ENCODE measurements at places on chromosomes 5 and 9. TPM values are rescaled to one million over a fixed set of nuclear protein-coding genes. Genes with fewer than 3 reads are reported as not detected.

DNA sequence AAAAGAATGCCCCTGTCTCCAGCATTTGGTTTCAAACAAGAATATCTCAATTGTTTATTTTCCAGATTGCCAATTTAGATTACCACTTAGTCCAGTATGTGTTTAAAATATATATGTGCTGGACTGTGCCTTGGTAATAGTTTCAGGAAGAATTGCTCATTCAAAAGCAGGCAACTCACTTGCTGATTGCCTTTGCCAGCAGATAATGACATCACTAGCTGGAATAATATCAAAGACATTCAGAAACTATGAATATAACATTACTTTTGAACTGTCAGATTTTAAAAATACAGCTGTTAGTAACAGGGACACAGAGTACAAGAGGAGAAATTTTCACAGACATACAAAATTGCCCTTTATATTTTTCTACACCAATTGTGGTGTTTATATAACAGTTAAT lies 96.0 kb upstream of the ITGA2 start:
- DNase-seq = peak; percentile 23

DNA sequence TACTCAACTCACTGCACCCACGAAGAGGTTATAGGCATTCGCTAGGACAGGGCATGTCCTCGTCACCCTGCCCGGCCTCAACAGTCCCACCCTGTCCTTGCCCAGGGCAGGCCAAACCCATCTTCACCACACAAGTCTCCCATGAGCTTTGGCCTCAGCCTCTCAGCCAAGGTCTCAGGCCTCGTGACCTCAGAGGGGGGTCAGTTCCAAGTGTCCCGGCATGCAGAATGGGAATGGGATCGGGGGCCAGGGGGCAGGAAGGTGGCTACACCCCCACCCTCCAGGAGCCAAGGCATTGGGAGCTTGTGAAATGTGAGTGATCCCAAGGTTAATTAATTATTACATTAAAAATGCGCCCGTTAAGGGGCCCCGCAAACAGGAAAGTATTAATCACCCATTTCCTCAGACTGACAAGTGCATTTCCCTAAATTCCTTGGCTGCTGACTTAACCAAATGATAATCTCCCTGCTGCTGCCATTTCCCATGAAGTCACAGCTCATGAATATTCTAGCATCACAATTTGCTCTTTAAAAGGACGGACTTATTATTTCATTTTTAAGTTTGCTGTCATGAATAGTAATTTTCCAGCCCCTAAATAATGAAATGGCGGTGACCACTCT lies 8.0 kb upstream of the UBAC1 start:
- DNase-seq = no peak

GRCh38 chr5:167684251-167684650 lies 607.2 kb upstream of the WWC1 start:
- DNase-seq = peak; percentile 43

DNA sequence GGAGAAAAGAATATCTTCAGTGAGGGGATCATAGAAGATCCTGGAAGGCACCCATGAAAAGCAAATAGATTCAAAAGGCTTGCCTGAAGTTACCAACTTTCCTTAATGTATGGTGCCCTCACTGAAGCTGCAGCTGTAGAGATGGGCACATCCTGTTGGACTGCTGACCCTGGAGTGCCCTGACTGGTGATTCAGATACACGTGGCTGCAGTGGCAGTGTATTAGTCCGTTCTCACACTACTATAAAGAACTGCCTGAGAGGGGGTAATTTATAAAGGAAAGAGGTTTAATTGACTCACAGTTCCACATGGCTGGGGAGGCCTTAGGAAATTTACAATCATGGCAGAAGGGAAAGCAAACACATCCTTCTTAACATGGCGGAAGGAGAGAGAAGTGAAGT lies 80.3 kb downstream of the OSMR start:
- no peak for DNase-seq

GRCh38 chr5:64884541-64884940 lies 115.8 kb downstream of the CWC27 start:
- no peak for DNase-seq

DNA sequence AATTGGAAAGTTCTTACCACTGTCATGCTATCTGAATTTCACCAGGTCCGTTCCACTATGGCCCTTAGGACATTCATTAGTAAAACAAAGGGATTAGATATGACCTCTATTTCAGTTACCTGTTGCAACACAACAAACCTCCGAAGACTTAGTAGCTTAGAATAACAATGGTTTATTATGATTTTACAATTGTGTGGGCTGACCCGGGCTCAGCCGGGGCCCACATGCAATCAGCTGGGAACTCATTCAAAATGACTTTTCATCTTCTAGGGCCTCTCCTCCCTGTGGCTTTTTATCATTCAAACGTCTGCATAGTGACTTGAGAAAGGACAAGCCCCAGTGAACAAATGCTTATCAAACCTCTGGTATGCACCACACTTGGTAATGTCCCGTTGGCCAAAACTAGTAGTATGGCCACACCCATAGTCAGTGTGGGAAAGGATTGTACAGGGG lies 2.3 kb upstream of the FBXW11 start:
- no peak for DNase-seq

GRCh38 chr5:82183828-82184227 lies 94.3 kb downstream of the RPS23 start:
- peak; percentile 48 for DNase-seq

DNA sequence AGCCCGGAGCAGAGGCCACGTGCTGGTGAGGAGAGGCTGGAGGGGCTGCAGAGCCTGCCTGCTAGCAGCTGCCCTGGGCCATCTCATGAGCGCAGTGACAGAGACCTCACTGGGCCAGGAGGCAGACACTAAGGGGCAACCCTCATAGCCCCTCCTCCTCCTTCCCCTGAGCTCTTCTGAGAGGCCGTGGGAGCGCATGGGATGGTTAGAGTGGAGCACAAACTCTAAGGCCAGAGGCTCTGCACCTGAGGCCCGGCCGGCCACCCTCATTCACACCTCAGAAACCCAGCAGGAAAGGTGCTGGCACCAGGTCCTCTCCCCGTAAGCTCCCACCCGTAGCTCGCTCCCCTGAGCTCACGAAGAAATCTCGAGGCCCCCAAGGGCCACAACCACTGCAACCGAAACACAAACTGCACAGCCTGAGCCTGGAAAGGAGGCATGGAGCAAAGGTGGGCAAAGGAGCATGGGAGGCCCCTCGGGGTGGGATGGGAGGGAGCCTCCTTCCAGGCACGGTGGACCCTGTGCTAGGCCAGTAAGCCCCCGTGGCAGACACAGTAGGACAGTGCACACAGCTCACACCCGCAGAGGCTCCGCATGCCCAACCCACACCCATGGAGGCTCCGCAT lies 17.7 kb downstream of the CAMSAP1 start:
- no peak for DNase-seq

CDH9 gene
- not detected for total RNA-seq

PELO gene
- total RNA-seq = 45.3 TPM

ARID3C gene
- not detected for total RNA-seq
